ENCODE measurements at places on chromosomes 7 and 10. TPM values are rescaled to one million over a fixed set of nuclear protein-coding genes. Genes with fewer than 3 reads are reported as not detected.

DNA sequence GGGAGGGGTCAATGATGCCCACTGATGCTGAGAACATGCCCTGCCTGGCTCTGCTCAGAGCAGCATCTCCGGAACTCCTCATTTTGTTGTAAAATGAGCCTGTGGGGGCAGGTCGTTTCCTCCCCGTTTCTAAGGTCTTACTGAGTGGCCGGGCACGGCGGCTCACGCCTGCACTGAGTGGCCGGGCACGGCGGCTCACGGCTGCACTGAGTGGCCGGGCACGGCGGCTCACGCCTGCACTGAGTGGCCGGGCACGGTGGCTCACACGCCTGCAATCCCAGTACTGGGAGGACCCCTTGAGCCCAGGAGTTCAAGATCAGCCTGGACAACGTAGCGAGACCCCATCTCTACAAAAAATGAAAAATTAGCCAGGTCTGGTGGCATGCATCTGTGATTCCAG is 39.0 kb upstream of the FOXL3 start:
- no peak for DNase-seq

Gene PPP1R9A
- total RNA-seq, result 39.5 TPM

GRCh38 chr10:90051053-90051452 is 349.7 kb downstream of the KIF20B start:
- no peak for DNase-seq

DNA sequence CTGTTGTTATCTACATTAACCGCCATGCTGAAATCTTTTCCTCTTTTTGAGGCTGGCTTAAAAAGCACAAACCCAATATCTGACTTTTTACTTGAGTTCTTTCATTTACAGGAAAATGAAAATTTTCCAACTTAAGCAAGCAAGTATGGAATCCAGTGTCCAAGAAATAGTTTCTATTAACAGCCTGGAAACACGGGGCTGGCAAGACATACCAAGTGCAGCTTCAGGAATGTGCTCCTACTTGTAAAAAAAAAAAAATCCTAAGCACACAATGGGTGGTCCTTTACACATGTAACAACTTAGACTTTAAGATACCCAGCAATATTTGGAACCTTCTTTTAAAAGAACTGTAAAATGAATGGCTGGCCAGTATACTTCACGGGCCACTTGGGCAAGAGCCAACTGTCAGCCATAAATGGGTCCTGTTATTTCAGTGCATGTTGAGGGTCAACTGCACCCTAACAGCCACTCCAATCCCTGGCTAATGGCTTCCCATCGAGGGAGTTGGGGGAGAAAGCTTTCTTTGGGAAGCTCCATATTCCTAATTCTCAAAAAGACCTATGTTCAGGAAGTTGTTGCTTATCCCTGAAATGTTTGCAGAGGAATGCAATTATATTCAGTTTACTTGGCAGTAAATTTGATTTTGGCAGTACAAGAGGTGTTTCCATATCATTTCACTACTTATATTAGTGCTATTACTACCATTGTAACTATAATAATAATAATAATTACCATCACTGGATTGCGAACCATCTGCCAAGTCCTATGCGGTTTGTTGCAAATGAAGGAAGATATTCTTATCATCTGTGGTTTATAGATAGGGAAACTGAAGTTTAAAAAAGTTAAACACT is 236.4 kb upstream of the TMEM72 start:
- DNase-seq, result no peak

Gene CLRN3
- total RNA-seq, result not detected

DNA sequence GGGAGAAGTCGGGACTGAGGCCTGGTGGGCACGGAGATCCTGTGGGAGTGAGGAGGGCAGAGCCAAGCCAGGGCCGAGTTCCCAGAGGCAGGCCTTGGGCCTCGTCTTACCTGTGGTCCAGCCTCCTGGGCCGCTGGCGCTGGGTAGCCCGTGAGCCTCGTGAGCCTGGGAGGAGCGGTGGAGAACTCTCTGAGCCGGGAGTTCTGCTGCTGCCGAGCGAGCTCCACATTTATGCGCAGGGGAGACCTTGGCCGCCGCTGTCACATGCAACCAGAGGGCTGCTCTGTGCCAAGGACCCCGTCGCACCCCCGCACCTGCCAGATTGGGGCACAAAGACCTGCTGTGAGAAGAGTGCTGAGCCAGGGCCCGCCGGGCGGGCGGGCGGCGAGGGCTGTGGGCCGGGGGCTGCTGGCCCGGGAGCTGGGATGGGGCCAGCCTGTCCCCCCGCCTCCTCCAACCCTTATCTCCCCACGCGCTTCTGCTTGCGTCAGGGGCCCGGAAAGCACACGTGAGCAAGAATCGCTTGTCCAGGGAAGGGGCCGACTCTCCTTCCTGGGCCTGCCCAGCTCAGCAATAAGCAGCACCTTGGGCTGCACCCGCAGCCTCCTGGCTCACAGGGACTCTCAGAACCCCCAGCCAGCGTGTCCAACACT is 10.2 kb downstream of the VENTX start:
- no peak for DNase-seq

DNA sequence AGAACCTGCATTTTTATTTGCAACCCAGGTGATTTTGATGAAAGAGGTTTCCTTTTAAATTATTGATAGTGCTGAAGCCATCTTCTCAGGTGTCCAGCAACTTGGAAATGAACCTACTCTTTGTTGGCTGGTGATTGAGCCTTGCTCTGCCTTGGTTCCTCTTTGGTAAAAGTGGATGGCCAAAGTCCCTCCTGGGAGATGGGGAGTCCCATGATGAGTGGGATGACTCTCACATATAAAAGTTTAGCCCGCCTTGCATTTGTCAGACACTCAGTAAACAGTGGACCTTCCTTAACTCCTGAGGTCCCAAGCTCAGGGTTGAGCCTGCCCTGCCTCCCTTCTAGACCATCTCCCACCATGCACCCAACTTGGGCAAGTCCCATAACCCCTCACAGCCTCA is 28.9 kb upstream of the KAT6B start:
- no peak for DNase-seq

GRCh38 chr7:134637934-134638719 is 8.5 kb upstream of the BPGM start:
- DNase-seq, result no peak

DNA sequence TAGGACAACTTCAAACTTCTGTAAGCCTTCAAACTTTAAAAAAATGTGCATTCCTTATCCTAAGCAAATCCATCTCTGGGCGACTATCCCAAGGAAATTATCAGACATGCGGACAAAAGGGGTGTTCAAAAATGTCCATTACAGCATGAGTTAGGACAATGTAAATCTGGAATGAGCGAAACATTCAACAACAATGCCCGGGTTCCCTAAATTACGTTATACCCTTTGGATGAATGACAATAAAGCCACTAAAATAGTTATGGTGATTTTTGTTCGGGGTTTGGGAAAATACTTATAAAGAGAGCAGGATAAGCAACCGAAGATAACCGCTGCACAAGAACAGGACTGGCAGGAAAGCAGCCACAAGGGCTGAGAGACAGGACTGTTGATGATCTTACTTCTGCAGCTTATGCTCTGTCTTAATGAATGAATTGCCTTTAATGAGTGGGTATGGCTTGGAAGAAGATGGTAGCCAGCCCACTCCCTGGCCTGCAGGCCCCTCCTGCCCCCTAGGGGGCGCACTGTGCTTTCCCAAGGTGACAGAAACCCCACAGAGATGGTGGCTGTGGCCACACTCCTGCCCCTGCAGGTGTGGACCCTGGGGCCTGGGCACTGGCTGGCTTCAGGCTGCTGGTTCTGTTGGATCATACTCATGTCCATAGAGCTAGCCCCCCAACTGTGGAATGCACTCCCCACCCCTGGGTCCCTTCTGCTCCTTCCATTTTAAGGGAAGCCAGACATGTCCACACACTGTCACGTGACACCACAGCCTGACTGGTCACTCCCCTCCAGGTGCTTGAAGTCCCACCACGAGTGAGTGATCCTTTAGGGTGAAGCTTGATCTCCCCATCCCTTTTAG is 45.0 kb downstream of the ZCCHC24 start:
- DNase-seq, result no peak

DNA sequence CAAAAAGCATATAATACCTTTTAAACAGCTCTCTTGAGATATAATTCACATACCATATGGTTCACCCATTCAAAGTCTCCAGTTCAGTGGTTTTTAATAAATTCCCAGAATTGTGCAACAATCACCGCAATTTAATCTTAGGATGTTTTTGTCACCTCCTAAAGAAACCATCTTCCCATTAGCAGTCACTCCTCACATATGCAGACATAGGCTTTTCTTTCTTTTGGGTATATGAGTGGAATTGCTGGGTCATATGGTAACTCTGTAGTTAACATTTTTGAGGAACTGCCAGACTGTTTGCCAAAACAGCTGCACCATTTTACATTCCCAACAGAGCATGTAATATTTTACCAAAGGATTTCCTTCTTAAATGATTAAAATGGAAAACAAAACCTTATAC is 57.0 kb downstream of the CC2D2B start:
- no peak for DNase-seq

GRCh38 chr10:30233186-30233959 is 115.7 kb downstream of the MTPAP start:
- DNase-seq, result no peak

Gene NPFFR1
- 0.05 TPM for total RNA-seq

- DNase-seq, result no peak
Observed at GRCh38 chr7:2409745-2410414, 6.5 kb downstream of the CHST12 start.

Gene OPTN
- 49.9 TPM for total RNA-seq

DNA sequence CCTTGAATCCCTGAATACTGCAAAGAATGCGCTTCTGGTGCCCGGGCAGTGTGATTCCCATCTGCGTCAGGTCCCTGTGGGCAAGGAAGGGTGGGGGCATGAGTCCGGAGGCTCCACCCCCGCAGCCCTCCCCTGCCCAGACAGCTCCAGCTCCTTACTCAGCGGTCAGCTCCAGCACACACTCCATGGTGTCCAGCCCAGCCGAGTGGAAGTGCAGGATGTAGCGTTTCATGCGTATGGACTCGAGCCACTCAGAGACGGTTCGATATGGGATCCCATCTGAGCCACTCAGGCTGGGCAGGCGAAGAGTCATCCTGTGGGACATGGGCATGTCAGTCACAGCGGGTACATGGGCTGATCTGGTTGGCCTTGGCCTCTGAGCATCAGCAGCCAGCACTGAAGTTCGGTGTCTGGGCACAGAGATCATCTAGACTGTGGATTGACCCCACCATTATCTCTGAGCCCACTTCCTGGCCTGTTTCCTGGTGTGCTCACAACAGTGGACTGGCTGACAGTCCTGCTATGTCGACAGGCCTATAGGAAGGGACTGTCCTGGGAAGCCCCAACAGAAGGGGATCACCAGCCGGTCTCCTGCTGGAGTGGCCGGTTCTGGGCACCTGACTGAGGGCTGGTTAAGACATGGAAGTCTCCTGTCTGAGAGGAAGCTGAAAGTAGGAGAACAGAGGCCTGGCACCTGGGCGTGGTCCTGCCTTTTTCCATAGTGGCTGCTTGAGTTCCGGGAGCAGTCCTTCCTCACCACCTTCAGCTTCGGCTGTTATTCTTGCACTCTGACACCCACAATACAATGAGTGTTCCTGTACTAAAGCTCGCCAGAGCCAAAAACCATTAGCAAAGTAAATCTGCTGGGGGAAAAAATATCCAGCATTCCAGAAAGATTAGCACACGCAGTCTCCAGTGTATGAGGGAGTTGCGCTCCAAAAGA is 10.6 kb downstream of the ZYX start:
- no peak for DNase-seq

DNA sequence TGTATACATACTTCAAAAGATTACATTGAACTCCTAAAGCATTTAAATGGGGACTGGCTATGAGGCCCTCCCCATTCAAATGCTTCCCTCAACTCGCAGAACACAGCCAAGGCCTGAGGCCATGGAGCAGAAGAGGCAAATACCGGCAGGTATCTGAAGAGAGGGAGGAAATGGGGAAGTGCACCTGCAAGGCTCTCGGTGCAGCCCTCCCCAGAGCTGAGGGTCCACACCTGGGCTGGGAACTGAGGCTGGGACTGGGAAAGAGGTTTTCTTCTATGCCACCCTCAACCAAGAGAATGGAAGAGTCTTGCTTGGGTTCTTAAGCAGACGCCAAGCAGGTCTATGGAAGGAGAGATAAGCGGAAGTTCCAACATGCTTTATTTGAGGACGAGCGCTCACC is 13.0 kb upstream of the CYREN start:
- no peak for DNase-seq

Gene PIP
- total RNA-seq, result not detected

- no peak for DNase-seq
Observed at GRCh38 chr7:22356701-22357310, at the start of gene RAPGEF5. Gene RAPGEF5, minus strand, starts transcription at chr7:22357154. Its CDS starts 94 bp downstream, at chr7:22357060.

Gene PVRIG
- 1.1 TPM for total RNA-seq

DNA sequence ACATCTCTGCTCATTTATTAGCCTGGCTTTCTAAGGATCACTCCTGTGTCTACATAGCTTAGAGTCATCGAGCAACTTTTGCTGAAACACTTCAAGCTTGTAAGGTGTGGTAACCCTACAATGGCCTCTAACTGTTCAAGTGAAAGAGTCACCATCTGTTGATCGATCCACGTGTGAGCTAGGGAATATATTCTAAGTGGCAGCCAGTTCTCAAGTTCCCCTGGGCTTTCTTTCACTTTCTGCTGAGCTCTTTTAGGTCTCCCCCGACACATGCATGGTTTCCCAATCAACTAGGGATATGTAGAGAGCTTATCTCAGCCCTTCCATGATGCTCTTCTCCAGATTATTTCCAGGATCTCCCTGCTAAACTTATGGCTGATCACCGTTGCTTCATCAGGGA is 15.5 kb downstream of the AOAH start:
- DNase-seq, result no peak

GRCh38 chr10:24357344-24358004 is 148.5 kb downstream of the KIAA1217 start:
- no peak for DNase-seq

Gene PRDX3
- total RNA-seq, result 95.0 TPM

Gene SRGN
- 50.0 TPM for total RNA-seq

DNA sequence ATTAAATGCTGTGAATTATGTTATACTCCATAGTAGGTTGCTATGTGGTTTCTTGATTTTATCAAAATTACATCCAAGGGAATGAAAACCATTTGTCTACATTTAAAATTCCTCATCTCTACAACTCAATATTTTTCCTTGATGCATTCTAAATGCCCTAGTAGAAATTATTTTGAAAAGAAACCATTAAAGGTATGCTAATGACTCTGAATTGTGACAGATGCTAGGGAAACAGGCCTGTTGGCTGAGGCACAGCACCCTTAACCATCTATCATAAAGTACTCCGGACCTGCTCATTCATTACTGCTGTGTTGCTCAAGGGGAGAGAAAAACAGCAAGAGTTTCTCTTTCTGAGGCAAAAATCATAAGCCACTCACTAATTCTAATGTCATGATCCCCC is 131.2 kb downstream of the CHCHD3 start:
- DNase-seq, result no peak

- DNase-seq, result peak; percentile 94
Observed at GRCh38 chr7:44797329-44798258, 1.1 kb downstream of the PPIA start.

DNA sequence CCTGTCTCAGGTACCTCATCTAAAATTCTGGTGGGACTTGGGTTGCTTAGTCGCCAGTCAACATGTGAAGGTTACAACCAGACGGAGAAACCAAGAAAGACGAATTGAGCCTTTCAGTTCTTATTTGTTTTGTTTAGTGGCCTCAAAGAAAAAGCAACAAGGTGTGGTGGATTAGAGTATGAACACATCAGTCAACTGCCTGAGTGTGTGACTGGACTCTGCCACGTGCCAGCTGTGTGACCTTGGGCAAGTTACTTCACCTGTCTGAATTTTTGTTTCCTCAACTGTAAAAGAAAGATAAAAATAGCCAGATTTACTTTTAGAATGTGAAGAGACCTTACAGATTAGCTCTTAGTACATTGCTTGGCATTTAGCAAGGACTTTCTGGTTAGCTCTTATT is 259.2 kb downstream of the CREB5 start:
- DNase-seq, result no peak

Gene GALNT17
- total RNA-seq, result 6.0 TPM

- no peak for DNase-seq
Observed at GRCh38 chr10:111821871-111822270, 361.7 kb downstream of the GPAM start.

Measured in ureter (tissue), 1 donor.